GOT3 (cell line): ENCODE measurements at places on chromosomes 4 and X.

DNA sequence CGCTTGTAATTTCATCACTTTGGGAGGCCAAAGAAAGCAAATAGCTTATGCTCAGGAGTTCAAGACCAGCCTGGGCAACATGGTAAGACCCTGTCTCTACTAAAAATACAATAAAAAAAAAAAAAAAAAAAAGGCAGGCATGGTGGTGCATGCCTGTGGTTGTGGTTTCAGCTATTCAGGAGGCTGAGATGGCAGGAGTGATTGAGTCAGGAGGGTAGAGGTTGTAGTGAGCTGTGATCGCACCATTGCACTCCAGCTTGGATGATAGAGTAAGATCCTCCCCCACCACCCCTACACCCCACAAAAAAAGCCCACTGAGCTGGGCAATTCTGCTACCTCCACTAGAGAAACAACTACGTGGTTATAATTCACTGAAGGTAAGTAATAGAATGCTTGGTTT is 118.8 kb upstream of the PCDH18 start:
- no peak for DNase-seq

GRCh38 chr4:161003418-161004057 is 1160.3 kb downstream of the FSTL5 start:
- no peak for DNase-seq

DNA sequence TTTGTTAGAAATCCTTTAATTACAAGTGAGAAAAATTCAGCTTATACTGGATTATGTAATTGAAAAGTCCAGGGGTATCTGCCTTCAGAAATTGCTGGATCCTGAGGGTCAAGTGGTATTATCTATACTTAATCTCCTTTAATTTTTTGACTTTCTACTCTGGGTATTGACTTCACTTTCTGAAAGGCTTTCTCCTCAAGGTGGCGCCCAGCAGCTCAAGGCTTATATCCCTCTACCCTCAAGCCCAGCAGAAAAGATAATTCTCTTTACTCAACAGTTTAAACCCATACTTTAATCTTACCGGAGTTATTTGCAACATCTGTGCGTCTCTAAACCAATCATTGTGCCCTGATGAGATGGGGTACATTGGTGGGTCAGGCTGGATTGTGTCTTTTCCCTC is 129.5 kb downstream of the LARP7 start:
- no peak for DNase-seq

DNA sequence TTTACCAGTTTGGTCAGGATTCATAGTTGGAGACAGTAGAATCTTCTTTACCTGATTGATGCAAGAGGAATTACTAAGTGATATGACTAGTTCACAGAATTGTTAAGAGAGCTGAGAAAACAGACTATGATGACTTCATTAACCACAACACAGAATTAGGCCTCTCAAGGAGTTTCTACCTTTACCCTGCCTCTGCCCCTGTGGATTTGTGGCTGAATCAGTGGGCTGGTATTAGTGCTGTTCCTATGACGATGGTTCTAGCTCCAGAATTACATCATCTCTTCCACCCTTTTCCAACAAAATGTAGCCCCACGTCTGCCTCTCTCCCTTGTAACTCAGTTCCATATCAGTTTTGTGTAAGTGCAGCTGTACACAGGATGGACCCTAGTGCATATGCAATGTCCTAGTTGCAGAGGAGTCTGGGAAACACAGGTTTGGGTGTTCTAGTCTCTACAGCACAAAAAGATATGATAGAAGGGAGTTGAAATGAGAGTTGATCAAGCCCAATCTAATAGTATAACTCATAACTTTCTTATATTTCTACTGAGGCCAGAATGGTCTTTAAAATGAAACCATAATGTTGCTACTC is 99.3 kb downstream of the ANXA5 start:
- no peak for DNase-seq

DNA sequence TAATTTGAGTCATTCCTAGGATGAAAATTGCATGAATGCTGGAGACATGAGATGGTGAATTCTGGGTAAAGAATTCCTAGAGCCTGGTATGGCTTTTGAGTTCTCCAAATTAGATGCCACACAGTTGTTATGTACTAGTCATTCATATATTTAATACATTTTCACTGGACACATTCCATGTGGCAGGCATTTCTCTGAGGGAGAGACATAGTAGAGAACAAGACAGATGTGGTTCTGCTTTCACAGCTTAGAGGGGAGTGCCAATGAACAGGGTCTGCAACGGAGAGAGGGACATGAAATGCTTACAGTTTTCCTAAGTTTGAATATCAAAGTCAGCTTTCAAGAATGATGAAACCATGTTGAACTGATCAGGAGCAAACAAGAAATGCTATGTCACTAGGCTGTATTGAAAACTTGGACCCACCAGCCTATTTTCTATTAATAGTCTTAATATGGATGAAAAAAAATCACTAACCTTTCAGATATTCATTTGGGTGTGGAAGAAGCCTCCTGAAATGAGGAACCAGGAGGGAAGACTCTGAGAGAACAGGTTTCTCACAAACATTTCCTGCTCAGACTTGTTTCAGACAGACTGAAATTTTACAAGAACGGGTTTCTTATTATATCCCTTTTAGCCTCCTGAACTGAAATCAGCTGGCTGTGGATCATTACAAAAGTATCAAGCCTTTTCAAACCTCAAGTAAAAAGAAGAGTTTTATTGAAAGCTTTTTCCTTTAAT is 276.0 kb upstream of the TET2 start:
- DNase-seq = no peak

DNA sequence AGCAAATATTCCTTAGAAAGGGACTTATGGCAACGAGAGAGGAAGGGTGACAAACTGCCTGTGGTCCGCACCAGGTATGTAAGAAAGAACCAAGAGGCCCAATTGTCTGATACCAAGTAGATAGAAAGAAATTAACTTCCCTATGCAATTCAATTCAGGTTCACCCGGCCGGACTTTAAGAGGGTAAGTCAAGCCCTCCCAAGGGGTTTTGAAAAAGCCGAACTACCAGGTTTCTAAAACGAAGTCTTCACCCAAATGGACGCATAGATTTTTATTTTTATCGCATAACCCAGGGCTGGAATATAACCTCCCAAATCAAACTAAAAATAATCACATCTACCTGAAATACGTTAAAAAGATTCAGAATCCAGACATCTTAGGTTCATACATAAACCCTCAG is 1.6 kb upstream of the MAB21L2 start:
- no peak for DNase-seq

DNA sequence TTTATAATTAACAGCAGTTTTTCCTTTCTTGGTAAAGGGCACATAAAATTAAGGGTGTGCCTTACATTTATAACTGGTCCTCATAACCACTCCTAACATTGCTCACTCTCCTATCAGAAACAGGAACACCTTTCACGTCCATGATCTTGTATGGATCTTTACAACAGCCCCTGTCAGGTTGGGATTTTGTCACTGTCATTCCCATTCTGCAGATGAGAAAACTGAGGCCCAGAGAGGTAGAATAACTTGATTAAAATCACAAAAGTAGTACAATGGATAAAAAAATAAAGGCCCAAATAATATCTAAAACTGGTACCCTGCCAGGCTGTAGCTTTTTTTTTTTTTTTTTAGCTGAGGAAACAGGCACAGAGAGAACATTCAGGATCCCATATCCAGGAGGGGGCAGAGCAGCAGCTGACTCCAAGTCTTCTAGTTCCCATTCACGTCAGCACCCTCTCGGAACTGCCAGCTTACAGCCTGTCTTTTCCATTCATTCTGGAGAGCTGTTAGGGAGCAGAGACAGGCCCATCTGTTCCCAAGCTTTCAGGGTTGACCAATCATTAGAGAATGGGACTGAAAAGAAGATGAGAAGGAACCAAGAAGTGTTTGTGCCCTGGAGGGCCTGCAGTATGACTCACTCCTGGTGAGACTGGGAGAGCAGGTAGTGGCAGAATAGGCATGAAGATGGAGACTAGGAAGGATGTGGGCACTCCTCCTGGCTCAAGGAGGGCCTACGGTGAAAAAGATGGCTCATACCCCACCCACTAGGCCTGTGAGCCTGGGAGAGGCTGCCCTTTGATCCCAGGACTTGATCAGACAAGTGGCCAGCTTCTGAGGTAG is 7.3 kb downstream of the SUV39H1 start:
- DNase-seq = no peak

- no peak for DNase-seq
Observed at GRCh38 chrX:118574666-118575065, 79.1 kb downstream of the DOCK11 start.
